ENCODE measurements at places on chromosomes 13 and 19.
A peak's percentile ranks its signal among the peaks of the same experiment; 100 is the strongest.

DNA sequence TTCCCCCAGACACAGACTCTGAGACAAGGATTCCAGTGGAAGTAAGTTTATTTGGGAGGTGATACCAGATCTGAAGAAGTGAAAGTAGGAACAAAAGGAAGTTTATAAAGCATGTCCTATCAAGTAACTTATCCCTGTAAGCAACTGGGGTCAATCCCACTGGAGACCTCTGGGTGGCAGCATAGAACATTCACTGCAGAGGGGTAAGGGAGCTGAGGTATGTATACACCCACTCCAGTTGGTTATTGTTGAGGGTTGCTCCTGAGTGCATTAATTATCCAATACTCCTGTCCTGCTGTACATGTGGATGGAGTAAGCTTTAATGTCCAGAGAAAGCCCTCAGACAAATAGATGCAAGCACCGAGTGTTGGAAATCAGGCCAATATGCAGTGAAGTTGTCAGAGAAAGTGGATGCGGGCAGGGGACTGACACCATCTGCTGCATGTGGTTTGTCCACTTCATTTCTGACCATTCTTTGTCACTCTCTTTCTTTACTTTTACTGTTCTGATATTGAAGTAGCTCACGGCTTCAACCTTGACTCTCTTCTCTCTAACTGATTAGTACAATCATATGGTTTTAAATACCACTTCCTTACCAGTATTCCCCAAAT lies 46.7 kb downstream of the NOTCH3 start:
- DNase-seq = no peak

DNA sequence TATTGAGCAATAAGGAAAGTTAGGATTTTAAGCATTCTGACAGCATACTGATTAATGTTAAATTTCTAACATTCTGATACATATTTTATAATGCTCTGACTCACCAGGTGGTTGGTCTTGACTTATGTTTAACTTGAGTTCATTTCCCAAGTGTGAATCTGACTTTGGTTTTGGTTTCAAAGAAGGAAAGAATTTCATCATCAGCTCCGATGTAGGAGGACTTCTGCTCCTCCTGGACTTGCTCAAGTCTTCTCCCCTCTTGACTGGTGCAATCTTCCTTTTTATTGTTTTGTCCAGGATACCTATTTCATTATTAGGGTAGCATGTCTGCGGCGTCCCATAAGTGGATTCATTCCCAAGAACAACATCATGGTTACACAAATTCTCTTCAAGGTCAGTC lies 141.3 kb downstream of the RNF17 start:
- DNase-seq = no peak

DNA sequence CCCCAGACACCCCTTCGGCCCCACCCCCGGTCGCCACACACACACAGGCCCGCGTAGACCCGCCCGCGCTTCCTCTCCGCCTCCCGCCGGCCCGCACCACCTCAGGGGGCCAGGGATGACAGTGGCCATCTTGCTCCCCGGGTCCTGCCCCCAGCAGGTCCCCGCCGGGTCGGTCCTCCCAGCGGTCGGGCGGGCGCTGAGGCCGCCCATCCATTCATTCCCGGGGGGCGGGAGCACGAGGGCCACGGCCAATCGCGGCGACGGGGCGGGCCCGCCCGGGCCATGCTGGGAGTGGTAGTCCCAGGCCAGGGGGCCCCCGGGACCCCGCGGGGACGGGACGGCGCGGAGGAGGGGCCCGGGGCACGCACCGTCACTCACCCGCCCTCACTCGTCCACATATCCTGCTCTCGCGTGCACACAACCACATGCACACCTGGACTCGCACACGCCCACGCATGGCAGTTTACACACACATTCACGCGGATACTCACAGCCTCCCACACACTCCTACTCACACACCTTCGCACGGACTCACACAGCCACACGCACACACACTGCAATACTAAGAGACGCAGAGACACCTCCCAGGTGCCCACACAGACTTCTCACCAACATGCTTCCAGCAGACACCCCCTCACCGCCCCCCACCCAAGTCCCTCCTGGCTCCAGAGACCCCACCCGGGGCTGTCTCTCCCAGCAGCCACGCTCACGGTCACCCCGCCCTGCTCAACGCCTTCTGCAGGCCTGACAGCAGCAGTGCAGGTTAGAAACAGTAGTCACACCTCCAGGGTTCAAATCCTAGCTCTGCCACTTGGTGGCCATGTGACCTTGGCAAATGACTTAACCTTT lies at the start of gene DPF1:
Gene DPF1, minus strand, starts transcription at position 209 of the 849 bp plus-strand sequence. Its CDS starts 80 bp downstream, at position 129.
- DNase-seq = peak; percentile 98

DNA sequence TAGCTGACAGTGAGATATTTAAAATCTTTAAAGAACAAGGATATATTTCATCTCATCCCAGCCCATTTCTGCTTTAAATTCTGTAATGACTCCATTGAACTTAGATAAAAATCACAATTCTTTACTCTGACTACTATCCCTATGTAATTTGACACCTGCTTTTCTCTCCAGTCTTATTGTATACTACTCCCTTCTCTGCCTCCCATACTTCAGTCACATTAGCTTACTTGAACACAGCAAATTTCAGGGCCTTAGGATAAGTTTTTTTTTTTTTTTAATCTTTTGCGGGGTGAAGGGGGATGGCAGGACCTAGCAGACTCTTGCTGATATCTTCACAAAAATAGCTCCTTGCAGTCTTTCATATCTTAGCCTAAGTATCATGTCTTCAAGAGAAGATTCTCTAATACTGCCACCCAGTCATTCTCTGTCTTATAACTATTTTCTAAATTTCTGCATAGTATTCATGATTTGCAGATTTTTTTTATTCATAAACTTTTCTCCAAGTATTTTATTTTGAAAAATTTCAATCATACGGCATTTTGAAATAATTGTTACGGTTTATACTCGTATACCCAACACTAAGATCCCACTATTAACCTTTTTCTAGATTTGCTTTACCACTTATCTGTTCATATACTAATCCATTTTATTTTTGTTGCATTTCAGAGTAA lies 151.4 kb downstream of the PCCA start:
- no peak for DNase-seq

DNA sequence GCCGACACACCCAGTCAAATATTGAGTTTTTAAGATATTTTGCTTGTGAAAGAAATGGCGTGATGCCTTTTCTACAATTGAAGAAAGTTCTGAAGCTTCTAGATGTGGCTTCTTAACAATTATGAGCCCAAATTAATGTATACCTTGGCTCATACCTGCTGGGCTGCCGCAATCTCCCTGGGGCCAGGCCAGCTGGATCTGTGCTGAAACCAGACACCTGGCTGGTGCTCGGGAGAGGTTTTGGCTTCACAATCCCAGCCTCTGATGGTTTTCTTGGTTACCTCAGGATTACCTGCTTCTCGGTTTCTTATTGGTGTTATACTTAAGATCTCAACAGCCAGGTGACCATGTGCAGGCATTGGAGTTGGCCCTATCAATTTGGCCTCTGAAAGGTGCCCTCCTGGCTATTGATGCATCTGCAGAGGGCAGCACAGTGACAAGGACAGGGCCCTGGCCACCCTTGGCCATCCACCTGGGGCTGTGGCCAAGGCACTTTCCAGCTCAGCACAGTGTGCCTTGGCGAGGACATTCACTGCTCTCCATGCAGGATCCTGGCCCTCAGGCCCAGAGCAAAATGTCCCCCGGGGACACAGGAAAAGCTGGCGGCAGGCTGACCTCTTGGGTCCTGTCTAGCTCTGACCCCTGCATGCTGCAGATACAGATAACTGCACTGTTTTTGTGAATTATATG lies 305.0 kb downstream of the ZNF536 start:
- DNase-seq = no peak

DNA sequence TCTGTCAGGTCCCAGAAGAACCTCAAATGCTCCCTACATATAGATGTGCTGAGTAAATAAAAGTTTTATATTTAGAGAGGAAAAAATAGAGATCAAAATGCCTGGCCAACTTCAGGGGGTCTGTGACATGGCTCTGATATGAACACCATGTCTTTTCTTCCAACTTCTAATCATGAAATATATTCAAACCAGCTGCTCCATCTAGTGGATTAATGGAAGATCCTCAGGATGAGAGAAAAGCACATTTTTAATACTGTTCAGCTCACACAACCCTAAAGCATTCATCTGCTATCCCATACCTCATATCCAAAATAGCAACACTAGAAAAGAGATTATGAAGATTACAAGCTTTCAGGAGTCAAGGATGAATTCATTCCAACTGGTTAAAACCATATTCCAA lies 56.0 kb upstream of the DOCK9 start:
- peak; percentile 8 for DNase-seq

DNA sequence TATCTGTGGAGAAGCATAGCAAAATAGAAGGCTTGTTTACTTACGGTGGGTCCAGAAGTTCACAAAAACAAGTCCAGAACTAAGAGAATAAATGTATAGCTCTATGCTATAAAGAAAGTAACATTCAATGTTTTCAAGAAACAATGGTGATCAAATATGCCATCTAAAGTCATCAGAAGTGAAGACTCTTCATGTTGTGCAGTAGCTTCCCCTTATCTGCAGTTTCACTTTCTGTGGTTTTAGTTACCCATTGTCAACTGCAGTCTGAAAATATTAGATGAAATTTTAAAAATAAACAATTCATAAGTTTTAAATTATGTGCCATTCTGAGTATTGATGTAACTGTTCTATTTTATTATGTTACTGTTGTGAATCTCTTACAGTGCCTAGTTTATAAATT lies 72.5 kb downstream of the EDNRB start:
- no peak for DNase-seq

GRCh38 chr13:34751492-34751891 lies 190.6 kb upstream of the NBEA start:
- DNase-seq = no peak

DNA sequence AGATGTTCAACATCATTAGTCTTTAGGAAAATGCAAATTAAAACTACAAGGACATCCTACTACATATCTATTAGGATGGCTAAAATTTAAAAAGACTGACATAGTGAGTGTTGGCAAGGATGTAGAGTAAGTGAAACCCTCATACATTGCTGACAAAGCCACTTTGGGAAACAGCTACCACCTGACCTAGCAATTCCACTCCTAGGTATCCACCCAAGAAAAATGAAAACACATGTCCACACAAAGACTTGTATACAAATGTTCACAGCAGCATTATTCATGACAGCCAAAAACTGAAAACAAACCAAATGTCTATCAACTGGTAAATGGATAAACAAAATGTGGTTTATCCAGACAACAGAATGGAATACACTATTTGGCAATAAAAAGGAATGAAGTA lies 51.7 kb upstream of the DOCK9 start:
- DNase-seq = no peak

DNA sequence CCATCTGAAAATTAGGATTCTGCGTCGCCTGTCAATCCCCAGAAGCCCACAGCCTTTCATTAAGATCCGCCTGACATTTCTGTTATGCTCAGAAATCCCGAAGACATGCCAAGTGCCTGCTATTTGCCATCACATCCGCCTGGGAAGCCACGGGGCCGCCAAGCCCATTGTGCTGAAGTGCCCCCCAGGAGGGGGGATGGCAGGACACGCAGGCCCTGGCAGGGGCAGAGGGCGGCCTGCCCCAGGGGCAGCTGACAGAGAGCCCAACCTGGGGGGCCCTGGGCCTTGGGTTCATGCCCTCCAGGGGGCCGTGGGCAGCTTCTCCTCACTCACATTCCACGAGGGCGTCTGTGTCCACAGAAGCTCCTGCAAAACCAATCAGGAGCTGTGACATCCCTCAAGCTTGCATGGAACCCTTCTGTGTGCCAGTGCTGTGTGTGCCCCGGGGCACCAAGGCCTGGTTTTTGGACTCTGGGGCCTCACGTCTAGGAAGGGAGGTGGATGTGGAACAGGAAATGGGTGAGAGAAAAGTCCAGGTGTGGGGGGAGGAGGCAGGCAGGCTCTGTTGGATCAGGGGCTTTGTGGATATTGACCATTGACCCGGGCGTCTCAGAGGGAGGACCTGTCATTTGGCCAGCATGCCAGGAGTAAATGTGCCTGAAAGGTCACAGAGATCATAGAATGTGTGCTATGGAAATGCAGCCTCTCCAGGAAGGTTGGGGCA lies 122.9 kb downstream of the URI1 start:
- DNase-seq = no peak

DNA sequence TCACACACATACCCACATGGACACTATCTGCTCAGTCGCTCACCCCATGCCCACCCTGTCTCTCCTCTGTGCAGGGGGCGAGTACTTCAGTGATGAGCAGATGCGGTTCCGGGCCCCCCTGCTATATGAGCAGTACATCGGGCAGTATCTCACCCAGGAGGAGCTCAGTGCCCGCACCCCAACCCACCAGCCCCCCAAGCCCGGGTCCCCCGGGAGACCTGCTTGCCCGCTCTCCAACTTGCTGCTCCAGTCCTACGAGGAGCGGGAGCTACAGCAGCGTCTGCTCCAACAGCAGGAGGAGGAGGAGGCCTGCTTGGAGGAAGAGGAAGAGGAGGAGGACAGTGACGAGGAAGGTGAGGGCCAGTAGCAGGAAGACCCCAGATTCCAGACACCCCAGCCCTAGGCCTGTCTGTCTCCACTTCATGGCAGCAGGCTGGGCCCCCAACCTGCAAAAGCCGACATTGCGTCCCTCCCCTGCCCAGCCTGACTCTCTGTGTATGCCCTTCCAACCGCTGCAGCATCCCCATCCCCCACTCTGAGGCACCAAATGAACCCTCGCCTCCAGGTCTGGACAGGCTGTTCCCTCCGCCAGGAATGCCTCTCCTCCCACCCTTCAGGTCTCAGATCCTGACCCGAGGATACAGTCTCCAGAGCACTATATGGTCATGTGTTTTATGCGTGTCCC lies 9.7 kb downstream of the CCDC97 start:
- DNase-seq = no peak

GRCh38 chr19:38228491-38229439 lies 4.7 kb upstream of the DPF1 start:
- DNase-seq = peak; percentile 65

DNA sequence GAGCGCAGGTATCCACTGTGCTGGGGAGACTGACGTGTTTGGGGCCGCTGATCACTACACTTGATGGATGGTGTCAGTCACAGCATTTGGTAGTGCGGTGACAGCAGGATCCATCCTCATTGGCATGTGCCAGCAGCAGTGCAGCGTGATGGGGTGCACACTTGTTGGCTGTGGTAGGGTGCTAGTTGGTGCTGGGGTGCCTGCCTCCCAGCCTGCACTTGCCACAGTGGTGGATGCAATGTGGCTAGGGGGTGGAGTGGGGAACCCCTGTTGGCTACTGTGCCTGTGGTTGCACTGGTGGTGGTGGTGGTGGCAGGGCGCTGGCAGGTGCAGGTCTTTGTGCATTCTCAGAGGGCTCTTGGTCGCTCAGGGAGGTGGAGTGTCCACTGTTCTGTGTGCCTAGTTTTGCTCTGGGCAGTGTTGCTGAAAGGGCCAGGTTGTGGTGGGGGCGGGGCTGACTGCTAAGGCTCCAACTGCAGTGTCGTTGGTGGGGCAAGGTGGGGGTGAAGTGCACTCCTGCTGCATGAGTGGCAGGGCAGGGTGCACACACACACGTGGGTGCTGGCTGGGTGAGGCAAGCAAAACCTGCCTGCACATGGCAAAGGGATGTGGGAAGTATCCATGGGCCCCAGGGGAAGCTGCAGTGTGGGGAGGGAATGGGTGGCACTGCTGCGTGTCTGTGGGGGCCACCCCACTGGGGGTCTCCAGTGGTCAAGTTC lies 84.8 kb downstream of the ZMYM2 start:
- no peak for DNase-seq
